DMS 273 treated with DMSO at 0.1 percent for 48 hours (cell line): ENCODE measurements at places on chromosomes 1 and 21.

- no peak for DNase-seq
Measured at GRCh38 chr1:111628153-111628552, 8.6 kb downstream of the RAP1A start.

DNA sequence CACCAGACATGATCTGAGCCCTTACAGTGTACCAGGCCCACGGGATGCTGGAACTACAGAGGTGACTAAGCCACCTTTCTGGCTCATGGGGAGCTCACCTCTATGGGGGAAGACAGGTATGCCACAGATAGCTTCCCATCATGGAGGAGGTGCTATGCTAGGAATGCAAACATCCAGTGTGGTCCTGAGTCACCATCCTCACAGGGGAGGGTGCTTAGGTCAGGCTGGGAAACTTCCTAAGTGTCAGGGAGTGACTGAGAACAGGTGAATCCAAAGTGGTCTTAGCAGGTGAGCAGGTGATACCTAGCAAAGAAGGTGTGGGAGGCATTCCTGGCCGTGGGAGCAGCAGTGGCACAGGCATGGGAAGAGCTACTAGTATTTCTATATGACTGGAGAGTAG, 8.6 kb upstream of the RASSF5 start:
- DNase-seq, result no peak

DNA sequence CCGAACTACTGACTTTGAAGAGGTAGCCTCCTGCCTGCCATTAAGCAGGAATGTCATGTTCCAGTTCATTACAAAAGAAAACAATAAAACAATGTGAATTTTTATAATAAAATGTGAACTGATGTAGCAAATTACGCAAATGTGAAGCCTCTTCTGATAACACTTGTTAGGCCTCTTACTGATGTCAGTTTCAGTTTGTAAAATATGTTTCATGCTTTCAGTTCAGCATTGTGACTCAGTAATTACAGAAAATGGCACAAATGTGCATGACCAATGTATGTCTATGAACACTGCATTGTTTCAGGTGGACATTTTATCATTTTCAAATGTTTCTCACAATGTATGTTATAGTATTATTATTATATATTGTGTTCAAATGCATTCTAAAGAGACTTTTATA, 159.8 kb upstream of the SGIP1 start:
- DNase-seq, result no peak

GRCh38 chr21:31538816-31539215, 120.7 kb upstream of the SOD1 start:
- DNase-seq, result no peak

DNA sequence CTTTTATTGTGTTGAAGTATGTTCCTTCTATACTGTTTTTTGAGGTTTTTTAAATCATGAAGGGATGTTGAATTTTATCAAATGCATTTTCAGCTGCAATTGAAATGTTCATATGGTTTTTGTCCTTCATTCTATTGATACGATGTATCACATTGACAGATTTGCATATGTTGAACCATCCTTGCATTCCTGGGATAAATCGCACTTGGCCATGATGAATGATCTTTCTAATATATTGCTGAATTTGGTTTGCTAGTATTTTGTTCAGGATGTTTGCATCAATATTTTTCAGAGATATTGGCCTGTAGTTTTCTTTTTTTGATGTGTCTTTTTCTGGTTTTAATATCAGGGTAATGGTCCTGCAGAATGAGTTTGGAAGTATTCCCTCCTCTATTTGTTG, 214.0 kb downstream of the LMO4 start:
- DNase-seq, result no peak

DNA sequence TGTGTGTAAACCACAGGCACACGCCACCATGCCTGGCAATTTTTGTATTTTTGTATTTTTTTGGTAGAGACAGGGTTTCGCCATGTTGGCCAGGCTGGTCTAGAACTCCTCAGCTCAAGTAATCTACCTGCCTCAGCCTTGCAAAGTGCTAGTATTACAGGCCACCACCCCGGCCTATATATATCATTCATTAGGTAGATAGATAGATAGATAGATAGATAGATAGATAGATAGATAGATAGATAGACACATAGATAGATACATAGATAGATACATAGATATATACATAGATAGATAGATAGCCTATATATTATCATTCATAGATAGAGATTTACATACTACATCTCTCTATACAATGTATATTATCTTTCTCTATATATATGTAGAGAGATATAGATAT, 46.0 kb downstream of the VANGL1 start:
- no peak for DNase-seq

DNA sequence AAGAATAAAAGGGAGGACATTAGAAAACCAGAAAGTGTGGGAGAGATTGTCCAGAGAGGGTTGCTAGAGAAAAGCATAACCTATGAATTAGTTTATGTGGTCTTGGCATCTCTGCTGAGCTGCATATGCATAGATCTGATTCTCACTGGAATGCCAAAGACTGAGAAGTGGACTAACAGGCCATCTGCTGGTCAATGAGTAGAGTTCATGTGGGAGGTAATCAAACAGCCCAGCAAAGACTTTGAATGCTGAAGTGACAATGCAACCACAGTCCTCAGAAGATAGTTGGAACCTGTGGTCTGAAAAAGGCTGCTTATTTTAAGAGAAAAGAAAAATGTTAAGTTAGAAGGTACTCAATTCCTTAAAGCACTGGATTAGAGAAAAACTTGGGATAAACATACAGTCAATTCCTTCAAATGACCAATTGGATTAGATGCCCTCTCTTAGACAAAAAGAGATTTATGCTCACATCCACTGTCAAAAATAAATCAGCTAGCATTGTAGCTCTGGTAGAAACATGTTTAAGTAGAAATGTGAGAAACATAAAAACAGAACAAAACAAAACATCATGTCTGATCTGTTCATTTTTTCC, 382.8 kb downstream of the AMY1C start:
- no peak for DNase-seq
